T-helper 9 cell (primary cell): ENCODE measurements at places on chromosomes 2 and 18.

GRCh38 chr2:147031897-147032296 lies 812.9 kb upstream of the ACVR2A start:
- DNase-seq = no peak

- no peak for DNase-seq
Measured at GRCh38 chr18:2823966-2824365, 22.8 kb upstream of the EMILIN2 start.

GRCh38 chr2:223950448-223951347 lies 5.6 kb upstream of the WDFY1 start:
- no peak for DNase-seq

GRCh38 chr2:71767663-71768062 lies 314.3 kb downstream of the DYSF start:
- no peak for DNase-seq

- DNase-seq = no peak
Measured at GRCh38 chr18:3902676-3903075, 452.7 kb downstream of the TGIF1 start.

DNA sequence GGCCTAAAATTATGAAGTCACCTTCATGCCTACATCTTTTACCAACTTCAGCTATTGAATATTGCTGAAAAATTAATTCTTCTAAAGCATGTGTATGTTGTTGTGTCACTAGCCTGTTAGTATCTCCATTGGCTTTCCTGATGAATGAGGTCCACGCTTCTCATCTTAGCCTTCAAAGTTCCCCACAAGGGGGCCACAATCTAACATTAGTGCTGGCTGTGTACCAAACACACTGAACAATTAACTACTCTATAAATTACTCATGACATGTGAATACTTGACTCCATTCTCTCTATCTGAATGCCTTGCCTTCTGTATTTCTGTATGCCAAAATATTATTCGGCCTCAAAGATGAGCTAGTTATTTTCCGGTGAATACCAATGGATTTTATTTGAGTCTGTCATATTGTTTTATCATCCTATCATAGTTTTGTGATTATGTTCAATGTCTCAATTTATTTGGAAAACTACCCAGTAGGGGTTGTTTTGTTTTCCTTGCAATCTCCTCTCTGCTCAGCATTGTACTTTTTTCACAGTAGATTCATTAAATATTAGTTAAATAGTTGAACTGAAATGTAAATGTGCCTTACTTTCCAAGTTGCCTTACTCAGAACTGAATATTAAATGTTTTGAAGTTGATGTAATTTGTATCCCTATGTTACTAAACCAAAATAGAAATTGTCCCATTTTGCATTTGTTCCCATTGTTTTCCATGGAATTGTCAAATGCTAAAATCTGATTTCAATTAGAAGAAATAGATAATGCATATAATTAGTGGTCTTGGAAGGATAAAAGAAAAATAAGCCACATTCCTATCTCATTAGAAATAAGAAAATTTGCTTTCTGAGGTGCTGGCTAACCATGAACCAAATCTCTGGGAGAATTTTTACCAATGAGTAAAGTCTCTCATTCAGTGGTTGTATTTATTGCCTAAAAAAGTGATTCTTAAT lies 208.4 kb upstream of the COL3A1 start:
- no peak for DNase-seq

- no peak for DNase-seq
Measured at GRCh38 chr2:101473591-101473910, 1.4 kb downstream of the RFX8 start.

- DNase-seq = no peak
Measured at GRCh38 chr18:63158676-63159291, 160.8 kb downstream of the BCL2 start.

DNA sequence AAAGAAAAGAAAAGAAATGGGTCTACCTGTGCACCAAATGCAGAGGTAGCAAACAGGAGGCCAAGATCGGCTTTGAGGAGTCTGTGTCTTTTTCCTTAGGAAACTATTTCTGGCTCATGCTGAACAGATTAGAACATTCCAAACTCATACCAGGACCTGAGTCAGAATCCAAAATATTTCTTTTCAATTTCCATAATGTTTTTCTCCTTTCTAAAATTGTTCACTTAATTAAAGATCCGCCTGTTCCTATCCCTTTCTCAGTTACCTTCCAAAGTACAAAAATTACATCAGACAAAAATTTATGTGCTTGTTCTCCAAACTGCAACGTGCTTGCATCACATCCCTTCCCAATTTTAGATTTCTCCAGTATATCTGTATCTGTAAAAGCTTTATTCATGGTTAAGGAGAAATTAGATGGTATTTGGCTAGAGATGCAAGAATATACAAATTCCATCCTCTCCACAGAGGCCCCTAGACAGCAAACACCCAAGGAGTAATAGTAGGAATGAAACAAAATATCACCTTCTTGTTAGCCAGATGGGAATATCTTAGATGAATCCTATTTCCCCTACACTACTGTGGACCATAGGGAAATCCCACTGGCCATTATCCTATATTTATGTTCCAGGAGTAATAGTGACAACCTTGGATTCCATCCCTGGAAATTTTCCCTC lies 130.6 kb downstream of the LNPK start:
- no peak for DNase-seq

GRCh38 chr18:74251297-74252038 lies 40.3 kb downstream of the CYB5A start:
- no peak for DNase-seq

DNA sequence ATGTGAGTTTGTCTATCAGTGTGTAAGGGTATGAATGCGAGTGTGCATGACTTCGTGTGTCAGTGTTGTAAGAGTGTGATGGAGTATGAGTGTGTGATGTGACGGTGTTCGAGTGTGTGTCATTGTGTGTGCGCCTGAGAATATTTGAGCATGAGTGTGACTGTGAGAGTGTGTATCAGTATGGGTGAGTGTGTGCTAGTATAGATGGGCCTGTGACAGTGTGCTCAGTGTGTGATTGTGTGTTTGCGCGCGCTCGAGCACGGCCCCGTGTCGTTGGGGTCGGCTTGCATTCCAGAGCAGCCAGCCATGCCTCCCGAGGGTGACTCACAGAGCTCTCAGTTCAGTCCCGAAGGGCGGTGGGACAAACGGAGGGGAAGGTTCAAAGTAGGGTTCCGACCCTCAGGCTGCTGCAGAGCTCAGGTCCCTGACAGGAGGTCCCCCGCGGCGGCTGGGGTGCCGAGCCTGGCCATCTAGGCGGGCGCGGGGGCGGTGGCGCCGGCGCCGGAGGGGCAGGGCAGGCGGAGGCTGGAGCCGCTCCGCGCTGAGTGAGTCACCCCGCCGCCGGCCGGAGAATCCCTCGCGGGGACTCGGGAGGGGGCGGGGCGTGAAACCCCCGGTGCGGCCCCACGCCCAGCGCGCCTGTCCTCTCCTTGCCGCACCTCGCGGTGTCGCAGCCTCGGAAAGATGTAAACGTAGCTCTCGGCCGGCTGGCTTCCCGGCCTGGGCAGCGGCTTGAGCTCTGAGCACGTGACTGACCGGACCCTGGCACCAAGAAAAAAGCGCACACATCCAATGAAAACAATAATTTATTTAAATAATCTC lies 3.8 kb downstream of the DLX2 start:
- DNase-seq = no peak

- DNase-seq = no peak
Measured at GRCh38 chr18:72206814-72207213, 337.3 kb downstream of the CBLN2 start.

- no peak for DNase-seq
Measured at GRCh38 chr2:178796079-178796677, 11.0 kb downstream of the TTN start.

GRCh38 chr2:157053876-157054275 lies 203.6 kb upstream of the GALNT5 start:
- no peak for DNase-seq

DNA sequence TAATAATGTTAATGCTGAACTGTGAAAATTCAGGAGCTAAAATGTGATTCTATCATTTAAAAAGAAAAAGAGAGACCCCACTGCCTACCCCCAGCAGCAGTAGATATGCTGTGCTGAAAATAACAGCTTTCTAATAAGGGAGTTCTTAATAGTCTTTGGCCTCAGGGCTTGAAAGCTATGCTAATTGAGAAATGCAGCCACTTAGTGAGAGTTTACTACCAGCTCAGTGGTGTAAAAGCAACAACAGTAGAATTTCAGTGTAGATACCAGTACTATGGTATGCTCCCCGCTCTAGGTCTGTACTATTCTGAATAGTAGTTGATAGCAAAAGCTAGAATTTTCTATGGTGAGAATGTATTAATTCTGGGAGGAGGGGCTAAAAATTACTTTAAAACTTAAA lies 303.1 kb upstream of the VWC2L start:
- no peak for DNase-seq

GRCh38 chr2:36367486-36367885 lies 11.9 kb downstream of the CRIM1 start:
- no peak for DNase-seq

GRCh38 chr2:43906448-43907109 lies 67.8 kb downstream of the ABCG8 start:
- DNase-seq = no peak

GRCh38 chr2:230010501-230010900 lies 58.2 kb downstream of the SLC16A14 start:
- DNase-seq = no peak

DNA sequence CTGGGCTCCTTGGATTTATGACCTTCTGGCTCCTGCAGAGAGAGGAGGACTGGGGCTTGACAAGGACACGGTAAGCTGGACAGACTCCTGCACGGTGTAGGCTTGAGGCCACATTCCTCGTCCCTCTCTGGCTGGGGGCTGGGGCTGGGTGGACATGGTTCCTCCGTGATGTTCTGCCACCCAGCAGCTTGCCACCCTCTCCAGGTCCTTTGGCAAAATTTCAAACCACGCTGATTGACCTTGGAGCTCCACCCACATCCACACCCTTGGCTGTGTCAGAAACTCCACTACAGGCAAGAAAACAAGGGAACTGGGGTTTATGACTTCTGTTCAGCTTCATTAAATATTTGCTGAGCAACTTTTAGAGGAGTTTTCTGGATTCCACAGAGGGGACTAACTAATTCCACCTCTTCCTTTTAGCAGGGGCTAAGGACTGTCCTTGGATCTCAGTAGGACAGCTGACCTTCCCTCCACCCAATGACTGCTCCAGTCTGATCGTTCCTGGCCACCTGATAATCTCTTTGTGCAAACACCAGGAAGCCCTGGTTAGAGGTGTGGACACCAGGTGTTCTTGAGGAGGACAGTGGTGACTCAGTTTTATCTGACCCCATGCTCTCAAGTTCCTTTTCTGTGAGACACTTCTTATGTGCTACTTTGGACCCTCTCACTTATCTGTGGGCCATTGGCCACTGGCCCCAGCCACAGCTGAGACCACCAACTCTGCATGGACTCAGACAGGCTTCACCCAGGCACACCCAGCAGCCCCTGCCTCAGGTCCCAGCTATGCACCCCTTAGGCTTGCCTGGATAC lies 29.3 kb downstream of the GPR55 start:
- DNase-seq = no peak

GRCh38 chr2:63840081-63840784 lies 1.5 kb upstream of the UGP2 start:
- no peak for DNase-seq
